Activated CD4-positive, alpha-beta T cell treated with anti-CD3 and anti-CD28 coated beads, Interleukin-2, amount 50 U/mL, for 48 hours (primary cell): ENCODE measurements at places on chromosomes 1 and 21.

- DNase-seq = no peak
Measured at GRCh38 chr1:203353486-203353885, 2.6 kb upstream of the FMOD start.

GRCh38 chr1:248592655-248593054, 4.8 kb downstream of the OR2T10 start:
- DNase-seq = no peak

DNA sequence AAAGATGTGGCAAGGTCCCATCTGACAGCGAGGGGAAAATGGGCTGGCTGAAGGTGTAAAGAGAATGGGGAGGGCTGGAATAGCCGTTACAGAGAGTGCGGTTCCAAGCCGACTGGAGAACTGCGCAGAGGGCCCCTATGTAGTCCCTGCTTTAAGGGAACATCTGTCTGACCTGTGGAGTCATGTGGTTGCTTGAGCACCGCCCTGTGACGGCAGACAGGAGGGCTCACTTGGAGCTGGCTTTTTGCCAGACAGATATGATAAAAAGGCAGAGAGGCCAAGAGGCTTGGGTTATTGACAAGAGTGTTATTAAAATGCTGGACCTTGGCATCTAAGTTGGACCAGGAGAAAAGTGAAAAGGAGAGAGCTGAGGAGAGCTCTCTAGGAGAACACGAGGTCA, 5.9 kb upstream of the PTPRF start:
- no peak for DNase-seq

- no peak for DNase-seq
Measured at GRCh38 chr1:50421366-50421748, 1.9 kb downstream of the DMRTA2 start.

DNA sequence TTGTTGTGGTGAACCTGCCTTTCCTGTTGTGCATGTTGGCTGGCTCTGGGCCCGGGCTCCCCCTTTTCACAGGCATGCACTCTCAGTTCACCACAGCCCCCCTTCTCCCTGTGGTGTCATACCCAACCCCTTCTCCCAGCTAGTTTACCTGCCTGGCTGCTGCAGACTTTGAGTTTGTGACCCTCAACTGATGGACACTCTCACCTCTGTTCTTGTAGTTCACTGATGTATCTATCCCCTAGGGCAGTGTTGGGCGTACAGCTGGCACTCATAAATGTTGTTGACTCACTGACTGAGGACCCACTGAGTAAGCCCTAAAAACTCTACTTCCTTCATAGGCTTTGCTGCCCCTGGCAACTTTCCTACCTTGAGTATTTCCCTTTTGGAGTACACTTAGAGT, 54.9 kb downstream of the WDR64 start:
- DNase-seq = no peak

GRCh38 chr1:187153047-187153446, 324.3 kb downstream of the PLA2G4A start:
- DNase-seq = no peak

DNA sequence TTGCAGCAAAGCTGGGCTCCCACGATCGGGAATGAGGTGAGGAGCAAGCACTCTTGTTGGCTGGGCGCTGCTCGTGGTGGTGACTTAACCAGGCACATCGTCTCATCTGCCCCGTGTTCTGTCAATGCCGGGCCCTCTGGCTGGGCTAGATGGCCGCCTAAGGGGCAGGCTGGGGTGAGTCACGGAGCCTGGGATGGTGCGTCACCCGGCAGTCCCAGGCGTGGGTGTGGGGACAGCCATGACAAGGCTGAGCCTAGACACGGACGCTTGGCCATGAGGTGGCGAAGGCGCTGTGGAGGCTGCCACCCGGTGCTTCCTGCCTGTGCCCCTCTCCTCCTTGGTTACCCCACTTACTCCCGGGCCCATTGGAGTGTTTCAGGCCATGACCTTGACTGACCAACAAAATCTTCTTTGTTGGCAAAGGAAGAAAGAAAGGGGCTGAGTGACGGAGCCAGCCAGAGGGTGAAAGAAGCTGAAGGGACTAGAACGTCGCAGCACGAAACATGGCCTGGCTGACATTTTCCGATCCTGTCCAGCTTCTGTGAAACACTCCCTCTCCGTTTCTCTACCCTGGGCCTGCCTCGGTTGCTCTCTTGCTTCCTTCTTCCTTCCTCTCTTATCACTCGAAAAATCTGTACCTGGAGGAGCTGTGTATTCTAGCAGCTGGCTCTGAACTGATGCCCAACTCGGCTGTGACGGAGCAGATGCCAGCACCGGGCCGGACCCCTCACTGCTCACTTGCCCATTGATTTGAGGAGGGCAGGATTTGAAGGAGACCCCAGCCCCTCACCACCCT, 596 bp downstream of the CD247 start:
- DNase-seq = peak; percentile 92

- no peak for DNase-seq
Measured at GRCh38 chr1:215710036-215710898, 143.2 kb downstream of the KCTD3 start.

- no peak for DNase-seq
Measured at GRCh38 chr1:204426971-204427701, 15.5 kb upstream of the PPP1R15B start.
